ENCODE measurements at places on chromosomes 4 and X.

DNA sequence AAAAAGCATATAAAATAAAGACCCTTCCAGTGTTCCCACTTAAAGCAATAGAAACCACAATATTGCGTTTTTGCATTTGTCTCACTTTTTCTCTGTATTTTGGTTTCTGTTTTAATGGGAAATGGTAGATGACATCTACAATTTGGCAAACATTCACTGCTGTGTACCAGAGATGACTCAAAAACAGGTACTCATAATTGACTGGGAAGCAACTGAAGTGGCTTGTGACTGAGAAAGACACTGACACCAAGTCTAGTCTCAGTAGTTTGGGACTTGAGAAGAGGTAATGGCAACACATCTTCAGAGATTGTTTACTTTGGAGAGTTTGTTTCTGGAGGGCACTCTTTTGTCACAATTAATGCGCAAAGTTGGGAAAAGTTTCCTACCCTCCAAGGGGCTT is 42.0 kb downstream of the AREG start:
- DNase-seq: no peak

GRCh38 chr4:139584784-139585183 is 28.8 kb upstream of the SETD7 start:
- no peak for DNase-seq

DNA sequence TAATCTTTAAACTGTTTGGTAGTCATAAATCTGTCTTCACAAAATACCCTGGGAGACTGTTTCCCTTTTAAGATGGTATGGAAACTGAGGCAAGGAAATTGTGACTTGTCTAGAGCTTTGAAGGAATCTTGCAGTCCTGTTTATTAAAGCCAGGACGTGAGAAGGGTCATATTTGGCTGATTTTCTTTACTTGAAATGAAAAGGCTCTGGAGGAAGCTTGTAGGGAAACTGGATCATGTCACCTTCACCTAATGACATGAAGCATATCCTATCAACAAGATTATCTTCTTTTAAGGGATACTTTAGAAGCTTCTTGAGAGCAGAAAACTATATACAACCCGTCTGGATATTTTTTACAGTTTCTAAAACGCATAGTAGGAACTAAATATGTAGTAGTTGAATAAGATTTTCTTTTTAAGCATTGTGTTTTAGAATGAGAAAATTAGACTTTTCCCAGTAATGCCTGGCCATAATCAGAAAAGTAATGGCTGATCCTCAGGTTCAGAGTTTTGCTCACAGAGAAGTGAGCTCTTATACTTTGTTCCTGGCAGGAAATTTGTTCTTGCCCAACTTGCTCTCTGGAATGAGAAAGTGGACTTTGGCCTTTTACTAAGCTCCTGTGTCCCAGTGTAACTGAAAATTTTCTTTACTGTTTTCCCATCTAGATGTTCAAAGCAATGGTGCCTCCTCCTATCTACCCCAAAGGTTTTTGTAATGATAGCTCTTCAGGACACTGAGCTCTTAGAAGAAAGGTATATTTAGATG is 136.8 kb upstream of the AFF2 start:
- DNase-seq: no peak

DNA sequence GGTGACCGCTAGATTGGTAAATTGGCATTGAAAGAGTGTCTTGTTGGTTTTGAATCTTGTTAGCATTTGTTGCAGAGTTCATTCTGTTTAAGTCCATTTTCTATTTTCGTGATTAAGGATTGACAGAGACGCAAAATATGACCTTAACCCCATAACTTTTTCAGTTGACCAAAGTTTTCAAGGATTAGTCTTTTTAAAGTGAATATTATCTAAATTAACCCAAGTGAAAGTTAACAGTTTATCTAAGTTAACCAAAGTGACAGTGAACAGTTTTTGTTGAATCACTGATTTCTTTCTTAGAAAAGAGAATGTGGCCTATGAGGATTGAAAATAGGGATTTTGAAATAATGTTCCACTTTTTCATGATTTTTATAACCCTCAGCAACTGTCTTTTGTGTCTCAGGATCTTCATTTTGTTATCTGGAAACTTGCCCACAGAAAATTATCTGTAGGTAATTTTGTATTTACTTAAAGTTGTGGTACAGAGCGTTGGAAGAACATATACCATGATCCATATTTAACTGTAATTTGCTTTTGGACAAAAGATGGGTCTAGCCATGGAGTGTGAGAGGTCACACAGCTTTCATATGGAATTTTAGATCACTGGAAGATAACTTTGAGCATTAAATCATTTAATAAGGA is 3.3 kb downstream of the CPEB2 start:
- DNase-seq: peak; percentile 8

DNA sequence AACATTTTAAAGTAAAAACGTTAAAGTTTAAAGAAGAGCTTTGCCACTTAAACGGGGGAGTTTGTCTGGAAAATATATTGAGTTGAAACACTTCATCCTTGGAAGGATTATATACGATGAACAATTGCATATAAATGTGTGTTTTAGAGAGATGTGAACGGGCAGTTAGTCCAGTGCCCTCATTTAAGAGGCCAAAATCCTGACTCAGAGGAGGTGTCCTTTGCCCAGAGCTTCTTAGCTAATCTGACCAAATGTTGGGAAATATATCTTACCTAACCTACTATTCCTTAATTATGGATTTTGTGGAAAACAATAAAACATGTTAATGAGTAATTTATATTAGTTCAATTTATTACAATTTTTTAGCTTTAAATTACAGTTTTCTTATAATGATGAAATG is 327.2 kb upstream of the DIPK2B start:
- no peak for DNase-seq

- DNase-seq: no peak
Measured at GRCh38 chr4:11182586-11183355, 245.9 kb downstream of the HS3ST1 start.

GRCh38 chr4:8009097-8009496 is 69.4 kb upstream of the AFAP1 start:
- no peak for DNase-seq

GRCh38 chr4:82371497-82371896 is 2.3 kb downstream of the HNRNPD start:
- DNase-seq: no peak

DNA sequence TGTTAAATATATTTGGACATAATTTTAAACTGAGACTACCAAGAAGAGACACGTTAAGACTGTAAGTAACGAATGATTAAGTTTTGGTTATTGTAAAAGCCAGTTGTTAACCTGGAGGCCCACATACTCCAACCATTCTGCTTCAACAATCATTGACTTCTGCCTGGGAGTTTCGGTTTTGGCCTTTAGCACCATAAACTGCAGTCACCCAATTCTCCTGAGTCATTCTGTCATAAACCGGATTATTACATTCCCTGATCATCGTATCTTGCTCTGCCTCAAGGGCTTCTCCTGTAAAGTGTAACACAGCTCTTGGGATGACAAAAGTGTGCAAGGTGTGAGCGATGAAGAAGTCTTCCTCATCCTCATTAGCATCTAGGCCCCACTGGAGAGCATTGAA is 46.9 kb upstream of the PABPC1L2A start:
- no peak for DNase-seq

DNA sequence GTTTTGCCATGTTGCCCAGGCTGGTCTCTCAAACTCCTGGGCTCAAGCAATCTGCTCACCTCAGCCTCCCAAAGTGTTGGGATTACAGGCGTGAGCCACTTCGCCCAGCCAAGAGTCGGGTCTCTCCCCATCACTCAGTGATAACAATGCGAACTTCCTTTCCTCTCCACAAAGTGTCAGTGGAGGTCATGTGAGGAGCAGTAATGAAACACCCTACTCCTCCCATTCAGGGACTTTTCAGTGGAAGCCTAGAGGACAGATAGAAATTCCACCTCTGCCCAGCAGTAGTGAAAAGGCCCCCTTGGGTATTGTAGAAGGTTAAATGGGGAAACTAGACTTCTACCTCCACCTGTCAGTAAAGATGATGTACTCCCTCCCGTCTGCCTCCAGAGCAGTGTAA is 141.9 kb upstream of the STK26 start:
- no peak for DNase-seq

DNA sequence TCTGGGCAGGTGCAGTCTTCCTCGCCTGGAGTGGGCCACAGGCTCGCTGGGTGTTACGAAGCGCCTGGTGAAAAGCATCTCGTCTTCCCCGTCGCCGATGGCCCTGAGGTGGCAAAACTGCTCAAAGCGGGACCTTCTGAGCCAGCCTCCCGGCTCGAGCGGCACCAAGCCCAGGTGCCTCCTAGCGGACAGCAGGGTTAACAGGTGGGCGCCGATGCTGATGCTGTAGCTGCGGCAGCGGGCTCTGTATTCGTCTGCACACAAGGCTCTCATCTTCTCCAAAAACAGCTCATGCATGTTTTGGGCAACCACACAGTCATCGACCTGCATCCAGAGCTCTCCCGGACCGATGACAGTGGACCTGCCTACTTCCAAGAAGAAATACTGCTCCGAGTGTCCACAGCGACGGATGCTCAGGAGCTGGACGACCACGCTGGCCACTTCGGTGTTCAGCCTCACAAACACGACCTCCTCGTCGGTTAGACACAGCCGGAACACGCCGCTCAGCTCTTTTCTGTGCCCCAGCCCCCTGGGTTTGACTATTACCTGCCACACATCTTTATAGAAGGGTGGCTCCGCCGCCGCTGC is 1.2 kb downstream of the IRS4 start:
- DNase-seq: peak; percentile 71

DNA sequence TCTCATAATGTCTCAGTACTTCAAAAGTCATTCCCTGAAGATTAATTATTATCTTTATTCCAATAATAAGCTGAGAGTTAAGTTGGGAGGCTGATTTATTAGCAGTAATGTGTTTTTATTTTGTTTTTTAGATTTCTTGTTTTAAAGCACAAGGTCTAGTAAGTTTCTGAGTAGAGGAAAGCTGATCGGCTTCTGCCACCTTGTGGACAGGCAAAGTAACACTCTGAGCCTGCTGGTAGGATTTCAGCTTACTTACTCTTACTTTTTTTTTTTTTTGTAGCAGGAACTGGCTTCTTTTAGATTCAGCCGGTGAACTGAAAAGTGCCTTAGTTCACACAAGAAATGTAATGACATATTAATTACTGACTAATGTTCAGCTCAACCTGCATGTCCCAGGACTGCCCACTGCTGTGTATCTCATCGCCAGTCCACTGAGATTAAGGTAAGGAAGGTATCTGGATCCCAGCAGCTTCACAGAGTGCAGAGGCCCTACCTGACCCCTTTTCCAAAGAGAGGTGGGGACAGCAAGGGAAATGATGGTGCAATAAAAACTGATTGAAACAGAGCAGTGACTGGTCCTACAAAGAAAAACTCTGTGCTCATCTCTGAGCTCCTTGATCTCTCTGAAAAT is 126.5 kb downstream of the ADGRA3 start:
- peak; percentile 85 for DNase-seq

Data from eye (tissue), 1 donor.